Activated gamma-delta T cell (primary cell): ENCODE measurements at places on chromosomes 3 and 15.

DNA sequence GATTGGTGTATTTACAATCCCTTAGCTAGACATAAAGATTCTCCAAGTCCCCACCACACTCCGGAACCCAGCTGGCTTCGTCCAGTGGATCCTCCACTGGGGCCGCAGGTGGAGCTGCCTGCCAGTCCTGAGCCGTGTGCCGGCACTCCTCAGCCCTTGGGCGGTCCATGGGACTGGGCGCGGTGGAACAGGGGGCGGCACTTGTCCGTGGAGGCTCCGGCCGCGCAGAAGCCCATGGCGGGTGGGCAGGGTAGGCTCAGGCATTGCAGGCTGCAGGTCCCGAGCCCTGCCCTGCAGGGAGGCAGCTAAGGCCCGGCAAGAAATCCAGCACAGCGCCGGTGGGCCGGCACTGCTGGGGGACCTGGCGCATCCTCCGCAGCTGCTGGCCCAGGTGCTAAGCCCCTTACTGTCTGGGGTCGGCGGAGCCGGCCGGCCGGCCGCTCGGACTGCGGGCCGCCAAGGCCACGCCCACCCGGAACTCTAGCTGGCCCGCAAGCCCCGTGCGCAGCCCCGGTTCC, 3.5 kb upstream of the RNU5B-1 start:
- no peak for DNase-seq

GRCh38 chr15:62469478-62469873, 304.4 kb upstream of the C2CD4B start:
- DNase-seq, result no peak

DNA sequence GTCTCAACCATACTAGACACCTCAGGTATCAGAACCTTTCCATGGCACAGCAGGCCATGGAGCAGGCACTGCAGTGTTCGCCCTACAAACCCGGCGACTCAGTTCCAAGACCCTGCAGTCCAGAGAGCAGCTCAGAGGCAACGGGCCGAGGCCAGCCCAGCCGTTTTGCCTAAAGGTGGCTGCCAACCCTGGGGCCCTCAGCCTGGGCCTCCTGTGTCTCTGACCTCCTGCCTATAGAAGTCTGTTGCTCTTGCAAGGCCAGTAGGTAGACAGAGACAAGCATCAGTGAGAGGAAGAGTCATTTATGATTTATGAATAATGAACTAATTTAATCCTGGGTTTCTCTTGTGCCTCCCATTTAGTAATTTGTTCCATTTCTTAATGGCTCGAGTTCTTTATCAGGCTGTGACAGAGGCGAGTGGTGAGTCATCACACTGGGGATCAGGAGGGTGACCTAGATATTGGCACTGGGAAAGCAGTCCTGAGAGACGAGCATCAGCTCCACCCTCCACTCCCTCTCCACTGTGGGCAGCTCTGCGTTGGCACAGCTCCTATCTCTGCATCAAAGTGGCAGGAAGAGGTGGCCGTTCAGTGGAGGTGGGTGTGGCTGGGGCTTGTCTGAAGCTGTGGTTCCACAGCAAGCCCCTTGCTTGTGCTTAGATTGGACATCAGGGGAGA, 79.8 kb downstream of the ABHD5 start:
- no peak for DNase-seq

DNA sequence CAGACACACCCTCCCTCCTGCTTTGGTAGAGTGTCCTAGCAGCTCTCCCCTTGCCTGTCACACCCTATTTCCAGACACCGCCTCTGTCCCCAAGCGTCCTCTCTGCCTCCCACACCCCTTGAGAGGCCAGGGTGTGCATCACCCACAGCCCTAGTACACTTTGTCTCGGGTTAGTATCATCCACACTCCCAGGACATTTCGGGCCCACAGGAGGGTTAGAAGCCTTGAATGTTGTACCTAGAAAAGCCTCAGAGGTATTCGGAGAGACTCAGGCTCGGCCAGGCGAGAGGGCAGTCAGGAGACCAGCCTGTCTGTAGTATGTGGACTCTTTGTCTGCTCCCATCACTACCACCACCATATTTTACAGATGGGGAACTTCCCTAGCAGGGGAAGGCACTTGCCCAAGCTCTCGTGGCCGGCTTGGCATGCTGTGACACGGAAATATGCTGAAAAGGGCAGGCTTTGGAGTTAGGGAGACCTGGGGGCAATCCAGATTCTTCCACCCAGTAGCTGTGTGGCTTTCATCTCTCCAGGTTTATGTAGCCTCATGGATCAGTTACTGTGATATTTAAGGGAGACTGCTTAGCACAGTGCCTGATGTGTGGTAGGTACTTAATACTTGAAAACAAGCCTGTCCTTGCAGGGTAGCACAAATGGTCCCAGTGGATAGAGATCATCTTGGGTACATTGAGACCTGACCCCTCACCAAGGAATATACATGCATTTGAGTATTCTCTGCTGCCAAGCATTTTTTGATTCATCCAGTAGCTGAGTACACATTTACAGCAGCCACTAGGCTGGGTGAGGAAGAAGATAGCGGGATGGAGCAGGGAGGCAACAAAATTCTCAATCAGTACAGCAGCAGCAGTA, 1.4 kb downstream of the TMEM43 start:
- no peak for DNase-seq

DNA sequence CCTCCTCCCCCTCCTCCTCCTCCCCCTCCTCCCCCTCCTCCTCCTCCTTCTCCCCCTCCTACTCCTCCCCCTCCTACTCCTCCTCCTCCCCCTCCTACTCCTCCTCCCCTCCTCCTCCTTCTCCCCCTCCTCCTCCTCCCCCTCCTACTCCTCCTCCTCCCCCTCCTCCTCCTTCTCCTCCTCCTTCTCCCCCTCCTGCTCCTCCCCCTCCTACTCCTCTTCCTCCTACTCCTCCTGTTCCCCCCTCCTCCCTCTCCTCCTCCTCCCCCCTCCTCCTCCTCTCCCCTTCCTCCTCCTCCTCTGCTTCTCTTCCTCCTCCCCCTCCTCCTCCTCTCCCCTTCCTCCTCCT, 17.1 kb upstream of the EPHB3 start:
- DNase-seq, result no peak

DNA sequence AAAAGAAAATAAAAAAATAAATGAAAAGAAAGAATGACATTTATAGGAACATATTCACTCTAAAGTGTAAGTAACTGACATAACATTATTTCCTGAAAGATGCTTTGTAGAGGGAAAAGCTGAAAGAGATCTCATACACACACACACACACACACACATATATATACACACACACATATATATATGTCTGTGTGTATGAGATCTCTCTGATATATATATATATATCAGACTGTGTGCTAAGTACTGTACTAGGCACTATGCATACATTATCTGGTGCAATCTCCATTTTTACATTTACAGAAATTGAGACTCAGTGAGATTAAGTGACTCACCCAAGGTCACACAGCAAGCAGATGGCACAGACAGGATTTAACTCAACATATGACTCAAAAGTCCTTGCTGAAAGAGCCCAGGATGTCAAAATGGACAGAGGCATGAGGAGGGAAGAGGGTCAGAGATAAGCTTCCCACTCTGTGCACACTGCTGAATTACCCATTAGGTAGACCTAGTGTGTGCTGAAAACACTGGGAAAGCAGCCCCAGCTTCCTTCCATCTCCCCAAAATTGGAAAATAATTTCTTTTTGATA, 15.0 kb downstream of the BHLHE40 start:
- DNase-seq, result no peak

DNA sequence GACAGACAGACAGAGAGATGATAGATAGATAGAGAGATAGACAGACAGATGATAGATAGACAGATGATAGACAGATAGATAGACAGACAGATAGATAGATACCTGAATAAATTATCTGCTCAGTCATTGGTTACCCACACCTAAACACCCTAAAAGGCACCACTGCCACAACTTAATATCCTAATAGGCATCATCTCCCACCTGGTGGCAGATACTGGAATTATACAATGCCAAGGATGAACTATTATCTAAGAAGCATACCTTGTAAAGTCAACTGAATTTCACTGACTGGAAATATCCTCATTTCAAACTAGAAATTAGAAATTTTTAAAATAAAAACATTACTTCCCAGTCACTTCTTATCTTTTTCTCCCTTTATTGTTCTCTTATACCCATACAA, 19.4 kb upstream of the ATP8B4 start:
- no peak for DNase-seq

DNA sequence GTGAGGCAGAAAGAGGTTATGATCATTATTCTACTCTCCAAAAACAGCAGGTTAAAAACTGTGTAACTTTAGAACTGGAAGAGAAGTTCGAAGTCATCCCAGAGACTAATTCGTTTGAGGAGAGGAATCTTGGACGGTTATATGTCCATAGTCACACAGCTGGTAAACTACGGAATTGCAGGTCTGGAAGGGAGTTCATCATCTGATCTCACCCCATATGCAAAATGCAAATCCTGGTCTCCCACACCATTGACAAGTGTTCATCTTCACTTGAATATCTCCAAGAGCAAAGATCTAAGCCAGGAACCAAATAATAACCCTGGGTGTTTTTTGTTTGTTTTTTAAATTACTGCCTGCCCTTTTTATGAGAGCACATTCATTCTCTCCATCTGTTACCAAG, 53.1 kb downstream of the FAM98B start:
- DNase-seq, result no peak

- DNase-seq, result no peak
Observed at GRCh38 chr3:49495023-49495422, 25.0 kb downstream of the DAG1 start.

DNA sequence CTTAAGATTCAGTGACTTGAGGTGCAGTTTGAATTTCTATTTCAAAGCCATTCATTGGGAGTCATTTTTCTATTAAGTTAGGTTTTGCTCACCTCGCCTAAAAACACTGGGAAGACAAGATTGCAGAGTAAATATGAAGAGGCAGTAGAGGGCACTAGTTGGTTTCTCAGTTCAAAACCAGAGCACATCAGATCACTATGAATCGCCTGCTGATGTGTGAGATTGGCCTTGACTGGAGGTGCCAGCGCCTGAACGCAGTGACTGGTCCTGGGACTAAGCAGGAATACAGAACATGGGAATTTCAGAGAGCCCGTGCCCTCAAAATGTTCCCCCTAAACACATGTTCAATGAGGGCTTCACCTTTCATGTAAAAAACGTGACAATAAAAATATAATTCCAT, 229.0 kb downstream of the ITPR1 start:
- DNase-seq, result no peak

DNA sequence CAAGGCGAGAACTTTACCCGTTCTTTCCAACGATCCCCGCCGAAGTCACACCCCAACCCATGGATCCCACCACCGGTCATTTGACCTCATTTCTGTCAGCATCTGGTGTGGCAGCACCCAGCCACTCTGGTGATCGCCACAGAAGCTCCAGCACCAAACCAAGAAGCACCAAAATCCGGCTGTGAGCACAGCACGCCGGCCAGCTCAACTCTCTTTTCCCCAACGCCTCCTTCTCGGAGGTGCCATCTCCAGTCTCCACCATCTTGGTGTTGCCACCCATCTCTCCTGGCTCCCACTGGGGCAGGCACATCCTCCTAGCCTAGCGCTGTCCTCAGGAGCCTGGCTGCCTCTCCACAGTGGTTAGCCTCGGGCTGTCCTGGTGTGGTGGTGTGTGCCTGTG, 6.5 kb downstream of the MUC4 start:
- DNase-seq, result no peak

GRCh38 chr3:79140708-79141107, 627.1 kb downstream of the ROBO1 start:
- no peak for DNase-seq

DNA sequence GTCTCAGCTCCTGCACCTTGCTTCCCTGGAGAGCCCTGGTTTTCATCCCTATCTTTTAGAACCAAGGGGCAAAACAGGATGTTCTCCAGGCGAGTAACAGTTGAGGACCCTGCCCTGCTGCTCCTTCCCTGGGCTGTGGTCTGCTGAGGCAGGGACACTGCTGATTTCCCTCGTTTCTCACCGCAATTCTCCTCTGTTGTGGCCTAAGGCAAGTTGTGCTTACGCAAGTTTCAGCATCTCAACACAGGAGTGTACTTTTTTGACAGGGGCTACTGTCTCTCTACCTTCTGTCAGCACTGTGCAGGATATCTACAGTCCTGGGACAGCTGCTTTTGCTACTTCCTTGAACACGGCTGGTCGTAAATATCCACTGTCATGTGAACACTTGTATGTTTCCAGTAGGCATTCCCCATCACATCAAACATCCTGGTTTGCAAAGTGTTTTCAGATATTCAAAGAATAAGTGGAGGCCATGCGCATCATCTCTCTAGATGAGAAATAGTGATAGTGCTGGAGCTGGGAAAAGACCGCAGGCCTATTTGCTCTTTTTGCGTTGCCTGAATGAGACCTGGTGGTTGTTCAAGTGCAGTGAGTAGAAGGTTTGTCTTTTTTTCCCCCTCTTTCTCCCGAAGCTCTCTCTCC, 110.1 kb upstream of the PLXNA1 start:
- no peak for DNase-seq

DNA sequence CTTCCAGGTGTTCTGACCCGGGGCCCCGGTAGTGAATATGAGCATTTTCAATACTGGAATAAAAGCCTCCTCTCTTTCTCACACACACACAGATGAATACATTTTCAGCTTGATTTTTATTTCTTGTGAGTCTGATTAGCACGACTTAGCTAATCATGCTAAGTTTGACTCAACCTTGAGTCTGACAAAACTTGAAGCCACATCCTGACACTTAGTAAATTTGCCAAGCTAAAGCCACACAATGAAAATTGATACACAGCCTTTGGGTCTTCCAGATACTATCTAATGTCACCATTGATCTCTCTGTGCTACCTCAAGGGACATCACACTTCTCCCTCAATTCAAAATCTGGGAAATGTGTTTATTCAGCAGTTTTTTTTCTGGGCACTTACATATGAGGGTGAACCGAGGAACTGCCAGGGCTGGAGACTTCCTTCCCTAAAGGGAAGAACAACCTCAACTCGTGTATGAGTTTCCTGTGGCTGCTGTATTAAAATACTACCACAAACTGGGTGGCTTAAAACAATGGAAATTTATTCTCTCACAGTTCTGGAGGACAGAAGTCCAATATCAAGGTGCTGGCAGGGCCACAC, 18.6 kb downstream of the TMEM266 start:
- no peak for DNase-seq
